ENCODE measurements at places on chromosomes 7 and 10.

DNA sequence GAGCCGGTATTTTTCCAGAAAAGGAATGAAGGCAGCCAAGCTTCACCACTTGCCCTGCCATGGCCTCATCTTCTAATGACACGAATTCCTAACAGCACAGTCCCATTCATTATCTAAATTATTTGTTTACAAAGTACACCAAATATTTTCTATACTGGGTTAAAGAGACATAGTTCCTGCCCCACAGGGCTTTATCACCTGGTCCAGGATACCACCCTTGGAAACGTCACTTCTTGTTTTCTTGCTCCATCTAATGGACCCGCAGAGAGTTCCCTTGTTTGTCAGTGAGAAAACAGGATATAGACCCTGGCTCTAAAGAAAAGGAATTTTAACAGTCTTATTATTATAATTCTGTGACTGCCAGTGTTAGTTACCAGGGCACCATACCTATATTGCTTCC lies 1165.4 kb downstream of the GATA3 start:
- no peak for DNase-seq

- DNase-seq, result no peak
Observed at GRCh38 chr10:132183046-132183445, 3.7 kb upstream of the DPYSL4 start.

DNA sequence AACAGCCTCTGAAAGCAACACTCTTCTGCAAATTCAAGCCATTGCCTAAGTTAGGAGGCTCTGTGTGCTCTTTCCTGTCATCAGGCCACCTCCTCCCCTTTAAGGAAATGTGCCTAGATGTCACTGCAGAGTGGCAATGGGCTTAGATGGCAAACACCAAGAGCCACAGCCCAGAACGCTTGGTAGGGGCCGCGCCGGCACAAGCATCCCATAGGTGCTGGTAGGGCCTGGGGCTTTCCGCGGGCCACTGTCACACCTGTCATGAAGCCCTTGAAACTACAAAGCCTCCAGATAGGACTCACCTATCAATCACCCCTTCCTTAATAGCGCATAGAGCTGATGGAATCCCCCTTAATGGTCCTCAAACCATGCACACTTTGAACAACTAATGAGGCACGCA lies 299.9 kb downstream of the GRID1 start:
- no peak for DNase-seq

- no peak for DNase-seq
Observed at GRCh38 chr7:127901895-127902703, 129.1 kb downstream of the LRRC4 start.

- DNase-seq, result no peak
Observed at GRCh38 chr10:102297101-102297500, 51.8 kb downstream of the GBF1 start.

DNA sequence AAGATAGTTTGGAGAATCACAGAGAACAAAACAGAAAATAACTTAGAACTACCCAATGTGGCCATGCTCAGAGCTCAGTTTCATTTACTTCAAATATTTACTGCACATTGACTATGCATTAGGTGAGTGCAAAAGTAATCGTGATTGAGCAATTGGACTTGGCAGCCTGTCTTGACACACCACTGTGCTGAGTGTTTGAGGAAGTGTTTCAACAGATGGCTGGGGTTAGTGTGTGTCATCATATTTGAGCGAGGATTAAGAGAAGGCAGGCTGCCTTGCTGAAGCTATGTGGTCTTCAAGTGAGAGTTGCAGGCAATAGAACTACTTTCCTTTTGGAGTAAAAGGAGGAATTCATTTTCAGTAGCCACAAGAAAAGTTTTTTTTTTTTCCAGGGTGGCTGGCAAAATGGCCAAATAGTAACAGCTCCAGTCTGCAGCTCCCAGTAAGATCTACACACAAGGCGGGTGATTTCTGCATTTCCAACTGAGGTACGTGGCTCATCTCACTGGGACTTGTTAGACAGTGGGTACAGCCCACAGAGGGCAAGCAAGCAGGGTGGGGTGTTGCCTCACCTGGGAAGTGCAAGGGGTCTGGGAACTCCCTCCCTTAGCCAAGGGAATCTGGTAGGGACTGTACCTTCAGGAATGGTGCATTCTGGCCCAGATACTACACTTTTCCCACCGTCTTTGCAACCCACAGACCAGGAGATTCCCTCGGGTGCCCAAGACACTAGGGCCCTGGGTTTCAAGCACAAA lies 37.6 kb downstream of the AKR1C4 start:
- DNase-seq, result no peak

- DNase-seq, result no peak
Observed at GRCh38 chr10:7435674-7436073, 24.8 kb upstream of the SFMBT2 start.

- DNase-seq, result no peak
Observed at GRCh38 chr7:73577627-73578341, 595 bp downstream of the TBL2 start.

- no peak for DNase-seq
Observed at GRCh38 chr7:12670000-12670729, 17.3 kb upstream of the ARL4A start.

- peak; percentile 51 for DNase-seq
Observed at GRCh38 chr7:98668255-98668654, 51.2 kb downstream of the NPTX2 start.

DNA sequence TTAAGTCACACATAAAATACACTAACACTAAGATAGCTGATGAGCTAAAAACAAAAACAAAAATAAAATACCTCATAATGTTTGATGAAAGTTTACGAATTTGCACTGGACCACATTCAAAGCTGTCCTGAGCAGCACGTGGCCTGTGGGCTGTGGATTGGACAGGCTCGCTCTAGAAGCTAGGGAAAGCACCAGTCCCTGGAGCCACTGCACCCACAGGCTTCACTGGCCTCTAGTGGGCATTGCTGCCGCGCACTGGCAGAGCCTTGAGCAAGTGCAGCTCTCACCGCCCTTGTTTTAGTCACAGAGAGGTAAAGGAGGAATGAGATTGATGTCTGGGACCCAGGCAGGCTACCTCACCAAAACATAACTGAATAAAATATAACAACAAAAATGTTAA lies 67.6 kb downstream of the PAX2 start:
- DNase-seq, result no peak

- no peak for DNase-seq
Observed at GRCh38 chr7:66768865-66769832, 28.6 kb downstream of the RABGEF1 start.

- no peak for DNase-seq
Observed at GRCh38 chr10:1665021-1665661, 72.2 kb downstream of the ADARB2 start.

DNA sequence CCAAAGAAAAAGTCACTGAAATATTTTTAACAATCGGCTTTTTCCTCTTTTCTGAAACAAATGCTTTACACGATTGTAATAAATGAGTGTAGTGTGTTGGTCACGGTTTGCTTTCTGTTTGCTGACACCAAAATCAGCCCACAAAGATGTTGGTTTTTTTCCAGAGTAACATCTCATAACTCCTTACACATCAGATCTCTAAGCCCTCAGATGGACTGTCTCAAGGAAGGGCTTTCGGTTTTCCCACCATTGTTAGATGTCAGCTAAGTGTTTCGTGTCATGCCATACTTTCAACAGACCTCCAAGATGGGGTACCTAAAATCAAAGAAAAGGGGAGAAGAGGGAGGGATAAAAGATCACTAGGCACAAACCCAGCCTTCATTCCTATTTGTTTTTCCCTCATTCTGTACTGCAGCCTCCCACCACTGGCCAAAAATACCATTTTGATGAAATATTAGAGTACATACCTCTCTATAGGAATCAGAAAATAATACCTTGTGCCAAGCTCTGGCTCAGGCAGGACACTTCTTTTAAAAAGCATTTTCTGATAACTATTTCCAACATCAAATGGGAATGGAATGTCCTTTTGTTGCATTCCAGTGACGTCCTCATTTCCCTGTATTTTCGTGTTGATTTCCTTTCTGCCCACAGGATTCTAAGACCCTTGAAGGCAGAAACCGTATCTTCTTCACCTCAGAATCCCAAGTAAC lies 159.1 kb downstream of the DGKI start:
- DNase-seq, result no peak

GRCh38 chr7:716636-717035 lies 9.9 kb upstream of the DNAAF5 start:
- no peak for DNase-seq

DNA sequence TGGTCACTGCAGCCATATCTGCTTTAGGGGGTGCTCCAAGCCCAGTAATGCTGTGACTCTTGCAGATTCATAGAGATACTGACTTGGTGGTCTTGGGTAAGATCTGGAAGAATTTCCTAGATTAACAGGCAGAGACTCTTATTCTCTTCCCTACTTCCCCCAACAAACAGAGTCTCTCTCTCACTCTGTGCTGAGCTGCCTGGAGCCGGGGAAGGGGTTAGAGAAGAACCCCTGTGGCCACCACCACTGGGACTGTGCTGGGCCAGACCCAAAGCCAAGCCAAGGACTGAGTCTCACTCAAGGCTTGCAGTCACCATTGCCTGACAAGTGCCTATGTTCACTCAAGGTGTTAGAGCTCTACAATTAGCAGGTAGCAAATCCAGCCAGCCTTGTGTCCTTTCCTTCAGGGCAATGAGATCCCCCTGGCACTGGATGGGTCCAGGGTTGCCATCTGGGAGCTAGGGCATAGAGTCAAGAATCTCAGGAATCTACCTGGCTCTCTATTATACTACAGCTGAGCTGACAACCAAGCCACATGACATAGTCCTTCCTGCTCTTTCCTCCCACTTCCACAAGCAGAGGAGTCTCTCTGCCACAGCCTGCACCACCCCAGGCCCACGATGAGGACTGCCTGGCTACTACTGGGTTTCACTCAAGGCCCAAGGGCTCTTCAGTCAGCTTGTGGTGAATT lies 41.4 kb upstream of the TECTB start:
- no peak for DNase-seq

DNA sequence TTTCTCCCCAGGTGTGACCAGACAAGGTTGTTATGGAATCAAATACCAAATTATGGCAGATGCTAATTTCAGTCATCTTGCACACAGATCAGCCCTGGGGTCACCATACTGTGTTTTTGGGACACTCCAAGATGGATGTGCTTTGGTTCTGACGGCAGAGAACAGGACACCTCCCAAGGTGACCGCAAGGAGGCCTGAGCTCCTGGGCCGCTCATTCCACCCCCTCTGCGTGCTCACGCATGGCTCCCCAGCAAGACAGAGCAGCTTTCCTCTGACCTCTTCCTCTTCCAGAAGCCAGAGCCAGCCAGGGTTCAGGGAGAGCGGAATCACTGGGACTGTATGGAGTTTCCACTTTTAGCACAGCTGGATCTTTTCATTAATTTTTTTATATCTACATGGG lies 402.8 kb downstream of the DNAJB6 start:
- DNase-seq, result no peak

- no peak for DNase-seq
Observed at GRCh38 chr7:127366680-127367079, 25.8 kb downstream of the ZNF800 start.

DNA sequence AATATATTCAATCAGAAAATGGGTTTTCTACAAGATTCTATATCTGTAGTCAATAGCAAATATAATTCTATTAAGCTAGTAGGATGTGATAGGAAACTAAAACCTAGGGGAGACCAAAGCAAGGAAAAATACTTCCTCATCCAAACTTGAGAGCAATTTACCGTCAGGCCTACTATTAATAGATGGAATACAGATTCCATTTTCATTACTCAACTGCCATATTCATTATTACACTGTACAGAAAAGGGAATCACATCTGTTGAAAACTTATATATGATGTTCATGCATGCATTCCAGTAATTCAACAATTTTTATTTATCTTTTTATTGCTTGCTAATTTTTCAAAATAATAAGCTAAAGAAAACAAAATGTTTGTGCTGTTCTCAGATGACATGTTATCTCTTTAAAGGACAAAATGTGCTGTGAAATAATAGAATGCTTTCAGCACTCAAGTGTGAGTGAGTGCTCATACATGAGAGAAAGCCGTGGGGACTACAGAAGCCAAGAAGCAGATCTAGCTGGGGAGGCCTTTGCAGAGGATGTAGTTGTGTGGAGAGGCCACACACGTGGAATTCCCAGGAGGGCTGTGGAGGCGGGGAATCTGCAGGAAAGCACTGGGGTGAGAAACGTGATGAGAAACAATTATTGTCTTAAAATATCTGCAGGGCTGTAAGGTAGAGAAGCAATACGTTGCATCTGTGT lies 110.0 kb downstream of the EGFR start:
- no peak for DNase-seq

- DNase-seq, result no peak
Observed at GRCh38 chr10:117726596-117727295, 184.2 kb downstream of the EMX2 start.

DNA sequence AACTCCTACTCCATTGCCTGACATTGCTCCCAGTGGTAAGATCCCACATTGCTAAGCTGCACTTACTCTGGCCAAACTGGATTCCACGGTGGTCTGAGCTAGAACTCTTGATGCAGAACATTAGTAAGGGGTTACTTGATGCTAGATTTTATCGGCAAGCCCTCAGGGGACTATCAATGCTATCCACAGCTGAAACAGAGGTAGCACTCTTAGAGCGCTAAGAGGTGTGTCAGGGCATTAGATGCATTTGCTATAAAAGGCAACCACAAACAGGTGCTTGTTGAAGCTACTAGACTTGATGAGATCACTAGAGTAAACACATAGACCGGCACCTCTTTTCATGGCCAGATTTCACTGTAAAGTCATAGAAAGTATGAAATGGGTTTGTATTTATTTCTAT lies 116.3 kb downstream of the MDFIC start:
- no peak for DNase-seq

DNA sequence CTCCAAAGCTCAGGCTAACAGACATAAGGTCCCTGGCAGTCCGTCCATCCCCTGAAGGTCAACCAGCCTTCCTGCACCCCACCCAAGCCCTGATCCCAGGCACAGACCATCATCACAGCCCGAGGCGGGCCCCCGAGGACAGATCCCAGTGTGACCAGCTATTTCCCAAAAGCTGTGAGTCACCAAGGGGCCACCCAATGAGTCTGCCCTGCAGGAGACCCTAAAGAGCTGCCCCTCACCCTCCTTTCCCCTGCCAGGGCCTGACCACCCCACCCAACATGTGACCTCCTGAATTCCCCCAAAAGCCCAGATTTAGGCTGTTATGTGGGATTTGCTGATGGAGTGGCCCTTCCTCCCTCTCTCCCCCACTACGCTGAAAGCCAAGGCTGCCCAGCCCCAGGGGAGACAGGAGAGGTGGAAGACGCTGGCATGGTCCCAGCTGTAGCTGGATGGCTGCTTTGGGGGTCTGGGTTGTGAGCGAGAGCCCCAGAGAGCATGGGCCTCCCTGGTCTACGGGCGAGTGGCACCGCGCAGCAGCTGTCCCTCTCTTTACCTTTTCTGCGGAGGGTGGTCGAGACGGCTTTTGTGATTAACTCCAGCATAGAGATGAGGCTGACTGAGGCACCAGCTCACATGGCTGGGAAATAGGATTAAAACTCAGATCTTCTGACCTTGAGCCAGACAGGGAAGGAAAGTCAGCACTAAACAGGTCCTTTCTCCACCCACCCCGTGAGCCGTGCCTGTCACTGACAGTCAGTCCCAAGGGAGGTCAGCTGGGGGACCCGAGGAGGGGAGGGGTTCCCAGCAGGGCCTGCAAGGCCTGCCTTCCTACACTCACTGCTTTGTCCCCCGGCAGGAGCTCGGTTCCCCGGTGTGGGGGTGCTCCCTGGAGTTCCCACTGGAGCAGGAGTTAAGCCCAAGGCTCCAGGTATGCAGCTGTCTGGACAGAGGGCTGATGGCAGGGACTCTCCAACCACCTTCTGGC lies 16.7 kb downstream of the ELN start:
- no peak for DNase-seq

- no peak for DNase-seq
Observed at GRCh38 chr7:158786898-158787297, 42.4 kb downstream of the ESYT2 start.

- DNase-seq, result no peak
Observed at GRCh38 chr7:27132214-27132613, 1.7 kb upstream of the HOXA4 start.

- no peak for DNase-seq
Observed at GRCh38 chr7:29335188-29336083, 140.9 kb downstream of the CHN2 start.

All from H1 (cell line).